NCI-H1417 treated with DMSO at 0.1 percent for 48 hours (cell line): ENCODE measurements at places on chromosomes 4 and X.

DNA sequence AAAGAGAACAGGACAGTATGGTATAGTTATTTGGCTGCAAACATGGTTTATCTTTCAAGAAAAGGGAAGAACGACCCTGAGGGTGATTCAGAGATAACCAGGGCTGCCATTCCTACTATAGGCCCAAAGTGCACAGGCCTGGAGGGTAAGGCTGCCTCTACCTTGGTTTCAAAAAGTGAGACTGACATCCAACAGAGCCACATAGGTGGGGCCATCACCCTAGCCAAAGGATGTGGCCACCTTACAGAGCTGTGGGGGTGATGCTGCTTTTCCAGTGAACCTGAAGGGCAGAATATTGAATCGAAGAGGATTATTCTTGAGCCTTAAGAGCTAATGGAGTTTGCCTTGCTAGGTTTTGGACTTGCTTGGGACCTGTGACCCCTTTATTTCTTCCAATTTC lies 15.7 kb downstream of the SH2D1A start:
- DNase-seq, result no peak

GRCh38 chr4:2507855-2508254 lies 28.6 kb upstream of the FAM193A start:
- no peak for DNase-seq

DNA sequence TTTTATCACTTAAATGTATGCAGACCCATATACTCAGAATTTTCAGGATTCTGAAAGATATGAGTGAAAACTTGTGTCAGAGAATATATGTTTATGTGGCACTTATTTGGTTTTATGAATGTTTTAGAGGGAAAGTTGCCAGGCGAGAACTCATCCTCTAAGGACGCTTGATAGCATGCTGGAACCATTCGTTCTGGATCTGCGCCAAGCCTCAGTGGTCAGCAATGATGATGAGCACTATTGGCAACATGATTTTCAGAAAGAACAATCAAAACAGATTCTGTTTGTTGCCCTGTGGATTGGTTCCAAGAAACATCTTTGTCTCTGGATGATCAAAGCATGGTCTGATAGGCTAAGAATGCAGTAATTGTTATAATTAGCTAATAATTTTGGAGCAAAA lies 32.1 kb upstream of the RAPGEF2 start:
- no peak for DNase-seq

DNA sequence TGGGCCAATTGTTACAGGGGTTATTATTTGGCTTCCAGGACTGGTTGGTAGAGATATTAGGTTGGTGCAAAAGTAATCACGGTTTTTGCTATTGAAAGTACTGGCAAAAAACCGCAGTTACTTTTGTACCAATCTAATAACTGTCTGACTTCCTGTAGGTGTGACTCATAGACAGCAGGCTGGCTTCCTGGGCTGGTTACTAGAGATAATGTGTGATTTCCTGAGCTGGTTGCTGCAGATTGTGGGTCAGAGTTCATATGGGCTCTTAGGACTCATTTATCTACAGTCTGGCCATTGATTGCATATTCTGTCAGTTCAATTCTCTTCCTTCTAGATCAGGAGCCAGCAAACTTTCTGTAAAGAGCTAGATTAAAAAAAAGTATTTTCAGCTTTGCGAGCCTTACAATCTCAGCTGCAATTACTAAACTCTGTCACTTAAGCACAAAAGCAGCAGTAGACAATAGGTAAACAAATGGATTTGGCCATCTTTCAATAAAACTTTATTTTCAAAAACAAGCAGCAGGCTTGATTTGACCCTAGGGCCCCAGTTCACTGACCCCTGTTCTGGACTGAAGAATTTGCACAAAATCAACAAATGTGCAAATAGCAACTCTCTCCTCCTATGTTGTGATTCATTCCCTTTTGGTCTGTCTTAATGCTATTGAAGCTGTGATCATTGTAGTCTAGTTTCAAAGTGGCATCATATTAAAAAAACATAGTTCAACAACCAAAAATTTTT lies 50.8 kb upstream of the BOD1L1 start:
- DNase-seq, result no peak

DNA sequence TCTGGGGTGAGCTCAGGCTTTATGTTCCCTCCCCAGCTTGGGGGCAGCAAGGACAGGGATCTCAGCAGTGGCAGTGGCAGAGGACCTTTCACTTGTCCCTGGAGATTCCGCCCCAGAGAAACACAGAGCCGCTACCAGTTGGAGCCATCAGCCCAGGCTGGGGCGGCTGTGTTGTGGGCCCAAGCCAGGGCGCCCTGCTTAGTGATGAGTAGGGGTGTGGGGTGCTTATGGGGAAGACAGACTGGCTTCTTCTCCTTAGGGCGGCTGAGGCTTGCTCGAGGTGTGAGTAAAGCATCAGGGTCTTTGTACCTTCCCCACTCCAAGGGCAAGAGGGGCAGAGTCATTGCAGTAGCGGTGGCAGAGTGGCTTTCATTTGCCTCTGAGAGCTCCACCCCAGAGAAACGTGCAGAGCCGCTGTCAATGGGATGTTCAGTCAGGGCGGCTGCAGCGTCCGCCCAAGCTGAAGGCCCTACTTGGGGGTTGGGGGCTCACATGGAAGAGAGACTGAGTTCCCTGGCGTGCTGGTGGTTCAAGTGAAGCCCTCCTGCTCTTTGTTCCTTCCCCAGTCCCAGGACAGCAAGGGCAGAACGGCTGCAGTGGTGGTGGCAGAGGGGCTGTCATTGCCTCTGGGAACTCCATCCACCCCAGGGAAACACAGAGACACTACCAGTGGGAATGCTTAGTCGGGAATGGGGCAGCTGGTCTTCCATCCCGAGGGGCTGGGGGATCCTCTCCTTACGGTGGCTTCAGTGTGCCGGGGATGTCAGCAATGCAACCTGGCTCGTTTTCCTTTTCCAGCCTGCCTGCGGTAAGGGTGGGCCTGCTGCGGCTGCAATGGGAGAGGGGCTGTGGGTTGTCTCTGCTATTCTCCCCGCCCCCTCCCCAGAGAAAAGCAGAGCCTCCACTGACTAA lies 2142.5 kb upstream of the TENM3 start:
- DNase-seq, result no peak

DNA sequence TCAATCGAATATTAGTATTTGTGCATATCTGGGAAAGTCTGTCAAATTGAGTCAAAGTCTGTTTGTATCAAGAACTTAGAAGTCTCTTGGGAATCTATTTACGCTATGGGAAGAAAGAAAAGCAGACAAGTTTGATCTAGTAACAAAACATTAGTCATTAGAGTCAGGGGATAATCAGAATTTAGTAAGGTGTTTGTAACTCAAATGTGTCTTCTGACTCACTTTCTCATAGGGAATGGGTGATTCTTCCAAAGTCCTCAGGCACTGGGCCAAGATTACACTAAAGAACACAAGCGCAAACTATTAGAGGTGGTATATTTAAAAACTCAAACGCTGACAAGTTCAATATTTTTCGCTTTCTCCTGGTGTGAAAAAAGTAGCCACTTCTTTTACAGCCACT lies 926.5 kb downstream of the PDHA2 start:
- no peak for DNase-seq

DNA sequence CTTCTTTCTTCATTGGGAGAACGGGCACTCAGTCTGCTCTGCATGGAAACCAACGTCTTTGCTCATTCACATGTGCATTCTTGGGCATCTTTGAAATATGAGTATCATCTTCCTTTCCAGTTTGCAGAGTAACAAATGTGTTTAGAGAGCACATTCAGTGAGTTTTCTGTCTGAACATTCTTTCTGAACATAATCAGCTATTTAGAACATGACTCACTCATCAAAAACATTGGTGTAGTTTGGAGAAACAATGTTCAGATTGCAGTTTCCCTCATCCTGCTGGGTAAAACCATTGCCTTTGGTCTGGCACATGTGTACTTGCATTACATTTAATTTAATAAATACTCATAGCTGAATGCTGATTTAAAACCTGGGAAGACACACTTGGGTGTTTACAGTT lies 81.5 kb upstream of the F9 start:
- DNase-seq, result no peak

GRCh38 chrX:133661962-133662839 lies 246.9 kb upstream of the GPC4 start:
- DNase-seq, result no peak

DNA sequence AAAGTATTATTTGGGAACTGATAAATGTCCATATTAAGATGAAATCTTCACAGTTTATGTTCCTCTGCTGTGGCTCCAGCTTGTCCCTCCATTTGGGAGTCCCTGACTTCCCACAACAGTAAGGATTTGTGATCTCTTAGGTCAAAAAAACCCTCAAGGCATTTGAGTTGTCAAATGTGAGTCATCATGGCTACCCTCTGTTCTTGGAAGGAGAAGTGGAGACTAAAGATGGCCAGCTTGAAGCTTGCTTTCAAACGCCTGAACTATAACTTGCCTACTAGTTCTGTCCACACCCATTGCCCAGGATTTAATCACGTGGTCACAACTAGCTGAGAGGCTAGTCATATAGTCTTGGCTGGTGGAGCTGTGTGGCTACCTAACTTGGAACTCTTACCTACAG lies 107.8 kb downstream of the CCNG2 start:
- DNase-seq, result no peak

DNA sequence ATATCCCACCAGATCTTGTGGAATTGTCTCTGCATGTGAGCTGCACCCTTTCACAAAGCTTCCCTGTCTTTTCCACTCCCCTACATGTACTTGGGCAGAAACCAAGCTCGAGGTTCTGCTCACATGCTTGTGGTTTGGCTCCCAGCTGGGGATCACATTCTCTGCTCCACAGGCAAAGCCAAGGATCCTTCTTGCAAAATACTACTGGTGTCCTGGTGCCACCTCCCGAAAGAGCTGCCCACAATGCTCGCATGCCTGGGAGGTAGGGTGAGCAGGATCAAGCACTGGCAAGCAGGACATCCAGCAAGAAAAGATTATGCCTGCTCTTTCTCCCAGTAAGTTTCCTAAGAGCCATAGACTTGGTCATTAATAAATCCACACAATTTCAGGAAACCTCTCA lies 45.1 kb upstream of the PPARGC1A start:
- DNase-seq, result no peak

DNA sequence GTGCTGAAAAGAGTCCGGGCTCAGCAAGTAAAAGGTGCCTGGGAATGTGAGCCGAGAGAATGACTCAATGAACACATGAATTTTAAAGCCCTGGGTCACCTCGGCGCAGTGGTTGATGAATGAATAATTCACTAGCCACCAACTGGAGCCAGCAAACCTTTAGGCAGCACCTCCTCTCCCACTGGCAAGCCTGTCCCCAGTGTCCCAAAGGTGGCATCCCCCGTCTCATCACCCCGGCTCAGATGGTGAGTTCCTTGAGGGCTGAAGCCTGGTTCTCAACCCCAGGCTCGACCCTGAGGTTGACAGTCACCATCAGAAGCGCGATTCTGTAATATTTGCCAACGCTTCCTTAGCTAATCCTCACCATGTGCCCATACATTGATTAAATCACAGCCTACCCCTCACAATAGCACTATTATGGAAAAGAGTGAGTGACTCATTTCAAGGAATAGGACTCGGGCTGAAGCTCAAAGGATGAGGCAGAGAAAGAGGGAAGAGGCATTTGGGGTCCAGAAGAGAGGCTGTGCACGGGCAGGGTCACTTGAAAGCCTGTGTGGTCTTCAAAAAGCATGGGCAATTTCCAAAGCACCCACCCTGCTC lies 2.7 kb upstream of the CCNQ start:
- no peak for DNase-seq

GRCh38 chr4:6893449-6894085 lies 16.1 kb upstream of the TBC1D14 start:
- no peak for DNase-seq

- DNase-seq, result no peak
Measured at GRCh38 chrX:87895421-87895820, 377.8 kb downstream of the KLHL4 start.

DNA sequence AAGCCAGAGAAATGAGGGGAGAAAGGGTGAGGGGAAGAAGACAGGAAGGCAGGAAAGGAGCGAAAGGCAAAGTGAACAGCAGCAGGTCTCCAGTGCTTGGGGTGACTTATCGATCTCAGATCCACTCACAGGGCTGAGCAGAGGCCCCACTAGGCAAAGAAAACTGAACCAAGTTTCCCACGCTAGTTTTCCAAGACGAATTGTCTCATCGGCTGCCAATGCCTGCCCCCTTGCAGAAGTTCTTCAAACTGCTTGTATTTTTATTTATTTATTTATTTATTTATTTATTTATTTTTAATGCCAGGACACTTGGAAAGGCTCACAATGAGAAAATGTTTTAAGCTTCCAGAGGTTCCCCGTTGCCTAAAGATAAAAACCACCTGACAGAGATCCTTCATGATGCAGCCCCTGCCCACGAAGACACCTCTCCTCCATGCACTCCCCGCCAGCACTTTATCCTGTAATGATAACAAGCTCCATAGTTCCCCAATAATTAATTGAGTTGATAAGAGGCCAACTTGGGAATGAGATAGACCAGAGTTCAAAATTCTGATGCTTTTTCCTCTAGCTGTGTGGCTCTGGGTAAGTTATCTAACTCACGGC lies 43.2 kb downstream of the QDPR start:
- no peak for DNase-seq

- DNase-seq, result no peak
Measured at GRCh38 chr4:149409555-149409962, 406.1 kb downstream of the IQCM start.

DNA sequence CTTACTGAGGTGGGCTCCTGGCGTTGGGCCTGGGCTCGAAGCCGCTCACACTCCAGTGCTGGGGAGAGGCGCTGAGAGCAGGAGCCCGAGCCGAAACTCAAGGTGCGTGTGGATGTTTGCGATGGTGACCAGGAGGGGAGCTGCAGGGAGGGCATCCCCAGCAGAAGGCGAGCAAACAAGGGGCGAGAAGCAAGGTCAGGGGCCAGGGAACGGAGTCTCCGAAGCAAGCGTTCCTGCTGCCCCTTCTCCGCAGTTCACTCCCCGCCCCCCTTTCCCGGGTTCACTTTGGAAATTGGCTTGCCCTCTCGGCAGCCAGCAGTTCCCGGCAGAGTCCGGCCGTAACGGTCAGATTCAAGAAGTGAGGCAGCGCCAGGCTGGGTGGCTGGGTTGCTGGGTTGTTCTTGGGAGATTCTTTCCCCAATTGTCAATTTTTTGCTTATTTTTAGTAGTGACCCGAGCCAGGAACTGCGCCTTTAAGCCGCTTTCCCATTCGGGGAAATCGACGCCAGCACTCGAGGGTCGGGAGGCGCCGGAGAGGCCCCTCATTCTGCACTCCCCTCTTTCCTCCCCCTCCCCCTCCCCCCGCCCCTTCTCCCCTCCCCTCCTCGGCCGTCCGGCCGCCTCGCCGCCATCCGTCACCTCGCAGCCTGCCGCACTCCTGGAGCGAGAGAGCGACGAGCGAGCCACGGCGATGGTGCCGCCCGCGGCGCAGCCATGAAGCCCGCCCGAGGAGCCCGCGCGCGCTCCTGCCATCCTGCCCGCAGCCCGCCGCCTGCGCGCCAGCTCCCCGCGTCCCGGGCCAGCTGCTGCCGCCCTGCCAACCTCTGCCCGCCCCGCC lies at the start of gene FRMPD3:
Gene FRMPD3 (plus strand): TSS at position 655 of the 838 bp plus-strand sequence. CDS start 76,937 bp downstream, outside the sequence.
- no peak for DNase-seq
